Aorta (tissue), 5 donors: ENCODE measurements at places on chromosomes 6 and 20. TPM values are rescaled to one million over a fixed set of nuclear protein-coding genes. Genes with fewer than 3 reads are reported as not detected.

Gene STMN3
- total RNA-seq: 31.2 TPM

Gene C6orf62
- 72.7 TPM for total RNA-seq

Gene MCHR2
- not detected for total RNA-seq

Gene SPINT3
- not detected for total RNA-seq

DNA sequence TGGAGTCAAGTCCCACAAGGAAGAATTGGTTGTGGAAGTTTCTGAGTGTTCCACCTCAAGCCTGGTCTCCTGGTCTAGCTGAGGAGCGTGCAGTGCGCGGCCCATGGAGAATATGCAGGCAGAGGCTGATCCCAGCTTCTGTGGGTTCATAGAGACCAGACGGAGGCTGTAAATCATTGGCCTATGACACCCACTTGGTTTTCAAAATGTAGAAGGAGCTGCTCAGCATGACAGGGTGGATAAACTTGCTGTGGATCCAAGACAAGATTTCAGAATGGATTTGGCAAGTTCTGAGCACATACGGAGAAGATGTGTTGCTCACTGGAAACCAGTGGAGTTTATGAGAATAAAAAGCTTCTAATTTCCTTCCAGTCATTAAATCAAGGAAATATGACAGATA lies 744 bp downstream of the KIF25 start:
- no peak for DNase-seq

DNA sequence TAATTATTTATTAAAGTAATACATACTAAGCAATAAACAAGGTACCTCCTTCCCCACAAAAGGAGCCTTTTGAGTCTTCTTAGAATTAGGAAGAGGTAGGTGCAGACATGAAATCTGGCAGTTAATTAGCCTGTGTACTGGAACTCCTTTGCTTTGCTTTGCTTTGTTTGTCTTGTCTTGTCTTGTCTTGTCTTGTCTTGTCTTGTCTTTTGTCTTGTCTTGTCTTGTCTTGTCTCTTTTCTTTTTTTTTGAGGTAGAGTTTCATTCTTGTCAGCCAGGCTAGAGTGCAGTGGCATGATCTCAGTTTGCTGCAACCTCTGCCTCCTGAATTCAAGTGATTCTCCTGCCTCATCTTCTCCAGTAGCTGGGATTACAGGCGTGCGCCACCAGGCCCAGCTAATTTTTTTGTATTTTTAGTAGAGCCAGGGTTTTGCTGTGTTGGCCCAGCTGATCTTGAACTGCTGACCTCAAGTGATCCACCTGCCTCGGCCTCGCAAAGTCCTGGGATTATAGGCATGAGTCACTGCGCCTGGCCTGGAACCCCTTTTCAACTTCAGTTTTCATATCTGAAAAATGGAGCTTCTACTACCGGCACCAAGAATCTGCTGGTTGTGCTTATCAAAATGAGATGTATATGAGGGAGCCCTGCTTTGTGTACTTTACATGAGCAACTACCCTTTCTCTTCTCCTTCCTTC lies 301.2 kb downstream of the CDKAL1 start:
- no peak for DNase-seq

- DNase-seq: no peak
Measured at GRCh38 chr6:116409756-116410155, 39.0 kb downstream of the DSE start.

GRCh38 chr20:17992847-17993513 lies 24.2 kb downstream of the MGME1 start:
- DNase-seq: no peak

- DNase-seq: no peak
Measured at GRCh38 chr6:24340998-24341938, 16.6 kb downstream of the DCDC2 start.

DNA sequence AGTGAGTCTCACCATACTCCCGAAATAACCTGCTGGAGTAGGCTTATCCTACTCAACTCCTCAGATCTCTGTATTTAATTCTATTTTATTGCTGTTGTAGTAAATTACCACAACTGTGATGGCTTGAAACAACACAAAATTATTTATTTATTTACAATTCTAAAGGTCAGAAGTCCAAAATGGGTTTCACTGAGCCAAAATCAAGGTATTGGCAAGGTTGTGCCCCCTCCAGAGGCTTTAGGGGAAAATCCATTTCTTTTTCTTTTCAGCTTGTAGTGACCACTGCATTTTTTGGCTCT lies 869 bp upstream of the SLC17A2 start:
- no peak for DNase-seq

- DNase-seq: no peak
Measured at GRCh38 chr6:139060332-139060731, 31.8 kb downstream of the ABRACL start.

- no peak for DNase-seq
Measured at GRCh38 chr6:169141671-169142537, 111.7 kb downstream of the THBS2 start.

DNA sequence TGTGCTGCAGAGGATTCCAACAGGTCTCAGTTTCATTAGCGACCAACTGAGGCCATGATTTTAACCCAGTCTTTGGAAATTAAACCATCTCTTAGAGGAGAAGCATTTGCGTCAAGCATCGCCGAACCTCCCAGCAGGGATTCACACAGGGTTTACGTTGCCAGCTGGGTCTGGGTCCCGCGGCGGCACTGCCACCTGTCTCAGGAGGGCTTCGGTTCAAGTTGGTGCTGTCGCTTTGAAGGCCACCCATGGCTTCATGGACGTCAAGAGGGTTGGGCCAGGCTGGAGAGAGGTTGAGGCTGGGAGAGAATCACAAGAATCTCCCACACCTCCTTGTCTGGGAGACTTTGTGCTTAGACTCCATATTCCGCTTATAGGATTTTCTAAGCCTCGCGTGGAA lies 43.0 kb upstream of the FRMD1 start:
- no peak for DNase-seq

DNA sequence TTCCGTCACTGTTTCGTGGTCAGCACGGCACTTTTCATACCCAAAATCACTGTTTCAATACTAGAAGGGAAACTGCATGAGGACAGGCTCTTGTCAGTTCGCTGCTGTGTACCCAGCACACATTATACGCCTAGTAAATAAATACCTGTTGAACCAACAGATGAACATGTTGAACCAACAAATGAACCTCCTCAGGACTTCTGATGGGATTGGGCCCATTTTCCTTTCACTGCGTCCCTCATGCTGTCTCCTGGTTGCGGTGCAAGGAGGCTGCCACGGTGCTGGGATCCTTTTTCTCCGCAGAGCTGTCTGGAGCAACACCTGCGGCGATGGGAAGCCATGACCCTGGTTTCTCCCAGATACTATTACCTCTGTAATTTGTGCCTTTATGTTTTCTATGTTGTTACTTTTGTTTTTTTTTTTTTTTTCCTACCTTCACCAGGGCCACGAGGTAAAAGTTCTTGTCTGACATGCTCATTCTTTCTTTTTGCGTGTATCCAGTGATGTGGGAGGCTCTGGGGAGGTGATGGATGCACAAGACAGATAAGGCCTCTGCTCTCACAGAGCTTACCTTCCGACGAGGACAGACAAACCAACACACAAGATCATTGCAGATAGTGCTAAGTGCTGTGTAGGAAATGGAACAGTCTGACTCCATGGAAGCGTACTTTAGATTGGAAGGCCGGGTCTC lies 1.1 kb downstream of the VAPB start:
- DNase-seq: no peak

DNA sequence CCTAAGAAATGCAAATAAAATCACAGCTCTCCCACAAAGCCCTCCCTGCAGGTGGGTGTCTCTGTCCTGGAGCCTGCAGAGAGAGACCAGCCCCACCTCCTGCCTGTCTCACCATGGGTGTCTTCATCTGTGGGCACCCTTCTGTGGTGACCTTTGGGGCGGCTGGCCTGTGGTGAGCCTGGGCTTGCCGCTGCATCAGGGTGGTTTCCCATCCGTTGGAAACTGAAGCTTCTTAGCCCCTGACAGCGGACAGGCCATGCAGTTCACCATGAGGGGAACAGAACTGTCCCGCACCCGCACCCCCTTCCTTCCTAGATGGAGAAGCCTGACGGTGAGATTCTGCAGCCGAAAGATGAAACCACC lies 42.3 kb upstream of the FRMD1 start:
- DNase-seq: peak; percentile 59

DNA sequence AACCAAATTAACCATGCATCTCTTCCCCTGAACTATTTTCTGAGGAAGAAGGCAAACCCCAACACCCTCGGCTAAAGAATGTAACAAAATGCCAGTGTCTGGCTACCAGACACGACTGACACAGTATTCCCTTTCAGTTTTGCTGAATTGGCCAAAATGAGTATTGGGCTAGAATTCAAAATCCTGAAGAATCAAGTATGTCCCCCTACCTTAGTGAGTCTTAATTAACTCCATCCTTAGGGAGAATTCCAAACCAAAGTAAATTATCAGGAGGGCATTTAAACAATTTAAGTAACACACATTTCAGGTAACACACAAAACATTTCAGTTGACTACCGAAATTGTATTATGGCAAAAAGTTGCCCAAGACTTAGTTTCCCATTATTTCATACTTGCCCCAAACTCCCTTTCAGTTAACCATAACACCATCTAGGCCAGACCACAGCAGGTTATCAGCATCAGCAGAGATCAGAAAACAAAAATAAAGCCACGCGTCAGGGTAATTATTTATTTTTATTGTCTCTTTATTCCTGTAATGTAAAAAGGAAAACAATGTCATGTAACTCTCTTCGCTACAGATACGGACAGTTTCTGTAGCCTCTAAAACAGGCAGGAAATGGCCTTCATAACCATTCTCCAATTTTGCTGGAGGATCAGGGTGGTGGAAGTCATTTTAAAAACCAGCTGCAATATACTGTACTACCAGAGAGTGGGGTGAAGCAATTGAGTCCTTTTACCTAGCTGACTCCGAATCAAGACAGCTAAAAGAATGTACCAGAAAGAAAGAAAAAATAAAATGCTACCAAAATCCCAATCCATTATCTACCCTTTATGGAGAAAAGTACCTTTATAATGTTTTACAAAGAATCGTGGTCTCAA lies 1.9 kb downstream of the SNX5 start:
- DNase-seq: no peak

DNA sequence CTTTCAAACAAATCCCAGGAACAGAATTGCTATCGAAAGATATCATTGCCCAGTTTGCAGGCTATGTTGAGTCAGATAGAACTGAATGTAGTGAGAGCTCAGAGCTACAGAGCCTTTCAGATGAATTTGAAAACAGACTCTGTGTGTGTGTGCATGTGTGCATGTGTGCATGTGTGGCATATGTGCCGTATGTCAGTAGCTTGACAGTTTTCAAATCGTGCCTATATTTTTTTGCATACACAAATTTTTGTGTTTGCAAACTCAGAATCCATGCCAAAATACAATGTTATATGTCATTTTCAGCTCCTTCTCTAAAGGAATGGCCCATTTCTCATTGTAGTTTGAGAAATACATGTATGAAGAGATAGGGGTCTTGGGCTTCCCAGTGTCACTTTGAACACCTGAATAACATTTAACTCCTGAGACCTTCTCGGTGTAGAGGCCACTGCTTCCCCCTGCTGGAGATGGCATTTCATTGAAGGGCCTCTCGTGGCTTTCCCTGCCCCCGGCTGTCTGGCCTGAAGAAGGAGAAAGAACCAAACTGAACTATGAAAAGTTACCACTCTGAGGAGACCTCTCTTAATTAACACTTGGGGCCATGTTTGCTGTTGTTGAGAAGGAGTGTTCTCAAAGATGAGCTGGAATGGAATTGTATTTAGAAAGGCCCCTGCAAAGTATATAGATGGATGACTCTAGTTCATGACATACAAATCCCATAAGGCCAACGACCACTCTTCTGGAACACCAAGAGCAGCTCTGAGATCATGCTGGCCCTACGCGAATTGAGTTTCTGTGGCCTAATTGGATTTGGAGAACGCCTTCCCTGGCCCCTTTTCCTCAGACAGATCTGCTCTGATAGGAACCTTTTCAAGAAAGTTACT lies 58.7 kb downstream of the VAPB start:
- no peak for DNase-seq

DNA sequence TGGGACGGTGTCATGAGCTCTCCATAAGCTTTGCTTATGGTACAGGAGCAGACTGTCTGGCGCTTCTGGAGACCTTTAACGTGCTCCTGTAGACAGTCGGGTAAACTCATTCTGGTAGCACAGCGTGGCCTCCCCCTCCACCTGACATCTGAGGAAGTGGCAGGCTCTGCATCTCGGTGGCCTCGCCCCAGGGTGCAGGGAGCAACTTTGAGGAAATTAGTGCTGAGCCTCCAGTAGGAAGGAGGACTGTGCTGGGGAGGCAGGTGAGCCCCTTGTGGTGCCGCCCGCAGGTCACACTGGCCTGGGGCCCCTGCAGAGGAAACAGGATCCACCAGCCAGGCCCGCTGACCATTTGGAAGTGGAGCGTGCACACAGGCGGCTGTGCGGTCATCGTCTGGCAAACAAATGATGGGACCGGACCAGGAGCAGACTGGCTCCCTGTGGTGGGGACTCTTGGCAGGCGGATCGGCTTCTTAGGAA lies 57.9 kb downstream of the SYNJ2 start:
- DNase-seq: peak; percentile 87

DNA sequence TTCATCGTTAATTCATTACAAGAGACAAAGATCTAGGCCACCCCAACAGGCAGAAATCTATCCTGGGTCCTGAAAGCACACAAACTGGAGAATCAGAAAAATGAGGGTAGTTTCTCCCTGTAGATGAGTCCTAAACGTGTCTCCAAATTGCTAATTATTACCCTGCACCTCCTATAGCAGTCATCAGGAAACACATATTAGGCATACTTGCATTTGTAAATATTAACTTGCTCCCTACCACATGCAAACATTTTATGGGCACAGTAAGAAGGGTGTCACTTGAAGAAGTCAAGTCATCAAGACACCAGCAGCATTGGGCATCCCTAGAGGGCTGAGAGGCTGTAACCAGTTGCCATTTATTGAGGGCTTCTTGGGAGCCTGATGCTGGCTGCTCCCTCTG lies 17.9 kb upstream of the SIRPB1 start:
- no peak for DNase-seq

- DNase-seq: no peak
Measured at GRCh38 chr20:9395971-9396370, 118.4 kb upstream of the LAMP5 start.

DNA sequence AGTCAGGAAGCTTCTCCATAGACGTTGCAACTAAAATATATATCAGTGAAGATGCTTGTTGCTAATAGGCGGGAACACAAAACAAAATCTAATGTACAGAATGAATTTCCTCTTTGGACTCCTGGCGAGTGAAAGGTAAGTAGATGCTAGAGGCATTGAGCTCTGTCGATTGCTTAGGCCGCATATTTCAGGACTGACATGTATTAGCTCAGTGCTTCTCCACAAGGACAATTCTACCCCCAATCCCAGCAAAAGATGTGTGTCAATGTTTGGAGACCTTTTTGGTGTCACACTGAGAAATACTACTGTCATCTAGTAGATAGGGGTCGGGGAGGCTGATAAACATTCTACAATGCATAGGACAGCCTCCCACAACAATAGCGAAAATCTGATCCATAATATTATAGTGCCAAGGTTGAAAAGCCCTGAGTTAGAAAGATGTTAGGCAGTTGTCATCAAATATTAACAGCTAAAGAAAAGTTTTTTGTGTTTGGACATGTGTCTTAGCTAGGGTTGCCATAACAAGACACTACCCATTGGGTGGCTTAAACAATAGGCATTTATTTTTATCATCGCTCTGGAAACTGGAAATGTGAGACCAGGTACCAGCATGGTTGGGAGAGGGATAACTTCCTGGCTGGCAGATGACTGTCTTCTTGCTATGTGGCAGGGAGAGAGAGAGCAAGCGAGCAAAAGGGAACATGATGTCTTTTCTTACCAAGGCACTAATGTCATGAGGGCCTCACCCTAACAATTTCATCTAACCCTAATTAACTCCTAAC lies 48.0 kb upstream of the BCAS1 start:
- DNase-seq: no peak

GRCh38 chr6:15137086-15137485 lies 108.8 kb upstream of the JARID2 start:
- no peak for DNase-seq
